Hematopoietic multipotent progenitor cell treated with erythropoietin and hydrocortisone succinate and interleukin-3 and kit ligand, for 8 days (in vitro differentiated cells): ENCODE measurements at places on chromosomes 5 and 9.

GRCh38 chr5:125002727-125003598 lies 256.5 kb upstream of the ZNF608 start:
- DNase-seq, result peak; percentile 23

- no peak for DNase-seq
These were observed 100.2 kb downstream of the HINT1 start for GRCh38 chr5:131064669-131065371.

DNA sequence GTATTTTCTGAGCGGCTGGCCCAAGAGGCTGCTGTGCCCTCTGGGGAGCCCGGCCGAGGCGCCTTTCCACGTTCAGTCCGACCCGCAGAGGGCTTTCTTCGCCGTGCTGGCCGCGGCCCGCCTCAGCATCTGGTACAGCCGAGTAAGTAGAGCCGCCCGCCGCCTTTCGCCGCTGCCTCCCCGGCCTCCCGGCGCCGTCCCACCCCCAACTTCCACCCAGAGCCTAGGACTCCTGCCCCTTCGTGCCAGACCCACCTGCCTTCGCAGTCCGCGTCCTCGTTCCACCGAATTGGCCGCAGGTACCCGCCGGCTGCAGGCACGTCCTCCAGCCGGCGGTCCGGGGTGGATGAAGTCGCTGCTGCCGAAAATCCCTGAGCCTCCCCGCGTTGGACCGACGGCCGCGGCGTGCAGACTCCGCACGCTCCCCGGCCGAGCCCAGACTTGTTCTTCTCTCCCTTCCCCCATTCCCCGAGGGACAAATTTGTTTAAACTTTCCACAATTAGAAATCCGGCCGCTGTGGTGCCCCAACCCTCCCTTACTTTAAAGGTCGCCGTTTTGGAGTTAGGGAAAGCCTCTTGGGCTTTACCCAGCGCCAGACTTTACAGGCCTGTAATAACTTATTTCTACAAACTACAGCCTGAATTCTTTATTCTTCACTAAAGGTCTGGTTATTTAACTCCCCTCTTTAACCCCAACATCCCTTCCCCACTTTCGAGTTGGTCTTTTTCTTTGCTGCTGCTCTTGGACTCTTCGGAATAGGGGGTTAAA lies 589 bp downstream of the RIC1 start:
- peak; percentile 25 for DNase-seq

DNA sequence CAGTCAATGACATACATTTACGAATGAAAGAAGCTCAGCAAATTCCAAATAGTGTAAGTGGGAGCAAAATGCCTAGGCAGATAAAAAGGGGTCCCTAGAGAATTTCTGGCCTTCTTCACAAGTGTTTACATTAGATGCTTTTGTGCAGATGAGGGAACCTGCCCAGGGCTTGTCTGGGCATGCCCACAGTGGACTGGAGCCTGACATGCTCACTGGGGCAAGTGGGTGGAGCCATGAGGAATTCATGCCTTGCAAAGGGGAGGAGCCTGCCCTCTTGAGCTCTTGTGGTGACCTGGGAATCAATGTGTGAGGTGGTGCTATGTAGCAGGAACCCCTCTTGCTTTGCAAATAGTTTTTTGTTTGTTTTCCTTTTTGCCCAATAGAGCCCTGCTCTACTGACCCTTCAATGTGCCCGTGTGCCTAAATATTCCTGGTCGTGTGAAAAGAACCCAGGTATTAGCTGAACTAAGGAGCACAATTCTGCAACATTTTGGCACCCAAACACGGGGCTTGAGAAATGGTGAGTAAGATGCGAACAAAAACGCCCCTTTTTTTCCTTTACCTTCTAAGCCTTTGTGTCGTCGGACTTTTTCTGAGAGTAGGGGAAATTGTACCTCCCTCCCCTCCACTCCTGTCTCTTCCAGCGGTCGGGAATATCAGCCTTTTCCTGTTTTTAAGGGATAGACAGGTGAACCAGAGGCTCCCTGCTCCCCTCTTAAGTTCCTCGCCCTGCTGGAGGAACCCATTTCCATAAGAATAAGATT lies 433.8 kb upstream of the CDH9 start:
- peak; percentile 68 for DNase-seq

DNA sequence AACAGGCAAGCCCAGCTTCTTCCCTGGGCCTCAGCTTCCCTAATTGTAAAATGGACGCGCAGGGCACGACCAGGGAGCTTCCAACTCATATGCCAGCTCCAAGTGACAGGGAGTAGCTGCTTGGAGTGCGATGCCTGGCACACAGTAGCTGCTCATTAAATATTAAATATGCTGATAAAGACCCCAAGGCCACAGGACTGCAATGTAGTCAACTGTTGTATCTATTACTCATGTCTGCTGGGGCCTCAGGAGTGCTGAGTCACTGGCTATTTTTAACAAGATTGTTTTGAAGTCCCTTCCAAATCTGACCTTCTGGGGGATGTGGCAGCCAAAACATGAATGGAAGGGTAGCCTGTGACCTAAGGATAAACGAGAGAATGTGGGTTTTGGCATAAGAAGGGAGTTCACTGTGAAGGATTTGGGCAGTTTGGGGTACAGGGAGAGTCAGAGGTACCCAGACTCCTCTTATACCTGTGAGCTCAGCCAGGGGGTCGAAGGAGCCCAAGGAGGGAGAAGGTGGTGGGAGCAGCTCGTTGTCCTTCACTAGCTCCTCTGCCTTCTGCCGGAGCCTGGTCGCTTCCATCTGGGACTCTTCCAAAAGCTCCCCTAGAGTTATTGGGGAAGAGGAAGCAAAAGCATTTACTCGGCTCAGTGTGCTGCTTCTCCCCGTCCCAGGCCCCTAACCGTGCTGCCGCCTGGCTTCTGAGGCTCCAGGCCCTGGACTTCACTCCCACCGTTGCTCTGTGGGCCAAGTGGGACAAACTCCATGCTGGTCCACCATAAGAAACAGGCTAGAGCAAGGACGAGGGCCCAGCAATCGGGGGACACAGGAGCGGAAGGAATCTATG lies 17.5 kb downstream of the TNIP1 start:
- DNase-seq, result peak; percentile 67

- no peak for DNase-seq
These were observed 23.0 kb upstream of the TMOD1 start for GRCh38 chr9:97478301-97478981.

- peak; percentile 66 for DNase-seq
These were observed 13.0 kb downstream of the SLC4A9 start for GRCh38 chr5:140372971-140373487.

DNA sequence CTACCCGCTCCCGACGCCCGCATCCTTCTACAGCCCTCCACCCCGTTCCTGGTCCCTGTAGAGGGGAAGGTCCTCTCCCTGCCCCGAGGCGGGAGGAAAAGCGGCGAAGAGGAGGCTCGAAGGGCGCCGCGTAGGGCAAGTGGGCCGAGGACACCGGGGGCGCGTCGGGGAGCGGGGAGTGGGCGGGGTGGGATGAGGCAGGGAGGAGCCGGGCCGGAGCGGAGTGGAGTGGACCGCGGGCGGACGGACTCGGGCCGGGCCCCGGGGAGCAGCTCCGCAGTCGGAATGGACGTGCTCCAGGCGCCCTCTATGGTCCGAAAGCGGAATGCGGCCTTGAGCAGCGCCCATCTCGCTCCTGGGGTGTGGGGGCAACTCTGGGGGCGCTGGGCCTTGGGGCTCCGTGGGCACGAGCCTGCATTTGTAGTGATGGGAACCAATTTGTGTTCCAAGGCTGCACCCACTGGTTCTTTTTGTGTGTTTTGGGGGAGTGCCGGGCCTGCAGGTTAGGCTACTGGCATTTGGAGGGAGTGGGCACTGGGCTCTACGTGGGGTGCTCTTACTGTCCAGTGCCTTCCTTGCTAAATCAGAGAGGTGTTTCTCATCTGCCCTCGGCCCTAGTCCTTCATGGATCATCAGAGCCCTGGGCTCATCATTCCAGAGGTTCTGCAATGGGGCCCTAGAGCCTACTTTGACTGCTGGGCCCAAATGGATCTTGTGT lies 7.3 kb downstream of the IRX1 start:
- DNase-seq, result peak; percentile 26

GRCh38 chr5:6949230-6949629 lies 236.0 kb downstream of the TENT4A start:
- DNase-seq, result no peak

- DNase-seq, result no peak
These were observed 3.8 kb downstream of the RAB24 start for GRCh38 chr5:177299697-177300096.

DNA sequence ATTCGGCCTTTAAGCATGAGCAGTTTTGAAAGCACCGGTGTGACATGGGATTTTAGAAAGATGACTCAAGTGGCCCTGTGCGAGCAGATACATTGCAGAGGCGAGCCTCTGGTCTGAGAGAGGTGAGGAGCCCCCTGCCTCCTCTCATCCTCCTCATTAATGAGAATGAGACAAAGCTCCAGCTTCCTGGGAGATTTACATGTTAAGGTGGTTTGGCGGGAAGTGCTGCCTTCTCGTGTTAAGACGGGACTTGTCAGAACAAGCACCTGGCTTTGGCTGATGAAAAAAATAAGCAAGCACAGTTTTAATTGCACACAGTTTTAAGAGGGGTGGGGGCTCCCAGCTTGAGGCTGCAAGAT lies 68.1 kb downstream of the ACTL7B start:
- DNase-seq, result no peak

DNA sequence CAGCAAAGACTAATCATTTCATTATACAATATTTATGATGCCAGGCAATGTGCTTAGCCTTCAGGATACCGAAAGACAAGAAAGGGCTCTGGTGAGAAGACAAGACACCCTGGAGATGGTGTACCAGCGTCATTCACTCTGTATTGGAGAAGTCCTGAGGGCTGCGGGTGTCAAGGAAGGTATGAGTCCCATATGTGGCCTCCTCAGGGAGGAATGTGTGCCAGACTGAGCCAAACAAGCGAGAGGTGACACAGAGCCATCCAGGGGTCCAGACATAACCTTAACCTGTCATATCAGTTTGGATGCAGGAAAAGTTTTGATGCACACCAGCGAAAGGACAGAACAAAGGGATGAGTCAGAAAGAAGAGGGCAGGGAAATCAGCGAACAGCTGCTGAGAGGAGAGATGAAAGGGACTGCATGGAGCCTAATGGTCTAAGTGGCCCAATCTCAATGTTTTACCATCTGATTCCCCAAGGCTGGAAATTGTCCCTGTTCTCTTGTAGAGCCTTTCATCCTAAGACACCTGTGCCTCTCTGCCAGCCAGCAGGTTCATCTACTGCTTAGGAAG lies 38.9 kb downstream of the ADRA1B start:
- DNase-seq, result no peak

- peak; percentile 47 for DNase-seq
These were observed 9.3 kb downstream of the CLPTM1L start for GRCh38 chr5:1335540-1336095.

GRCh38 chr5:149423049-149423793 lies 44.1 kb upstream of the IL17B start:
- DNase-seq, result no peak

GRCh38 chr5:179497636-179498340 lies 52.6 kb upstream of the RUFY1 start:
- no peak for DNase-seq

- DNase-seq, result no peak
These were observed 300.4 kb downstream of the MAN2A1 start for GRCh38 chr5:109989994-109990722.

DNA sequence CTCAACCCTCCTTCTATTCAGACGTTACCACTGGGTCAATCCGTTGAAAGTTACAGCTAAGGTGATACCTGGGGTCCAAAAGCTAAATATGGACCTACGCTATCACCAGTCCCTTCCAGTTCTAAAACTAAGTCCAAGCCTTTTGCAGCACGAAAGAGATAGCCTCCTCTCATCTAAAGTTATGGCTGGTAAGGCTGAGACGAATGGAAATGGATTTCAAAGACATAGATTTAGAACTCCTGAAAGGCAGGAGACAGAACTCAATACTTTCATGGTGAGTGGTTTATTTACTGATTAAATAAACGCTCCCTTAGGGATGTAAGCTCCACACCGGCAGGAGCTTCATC lies 751 bp upstream of the RIC1 start:
- no peak for DNase-seq

DNA sequence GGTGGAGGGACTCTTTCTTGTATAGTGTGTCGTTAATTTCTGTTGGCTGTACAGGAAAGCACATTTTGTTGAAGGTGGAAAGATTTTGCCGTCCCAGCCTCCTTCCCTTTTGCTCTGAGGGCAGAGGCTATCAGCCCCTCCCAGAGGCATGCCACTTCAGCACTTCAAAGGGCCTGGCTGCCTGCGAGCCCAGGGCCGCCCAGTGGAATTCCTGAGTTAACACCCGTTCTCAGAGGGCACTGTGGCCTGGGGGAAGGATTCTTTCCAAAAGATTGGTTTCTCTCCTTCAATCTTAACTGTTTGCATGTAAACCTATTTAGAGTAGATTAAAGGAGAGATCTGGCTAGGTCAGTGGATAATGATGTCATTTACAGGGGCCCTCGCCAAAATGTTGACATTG lies 238.6 kb downstream of the FANCC start:
- DNase-seq, result no peak

- DNase-seq, result no peak
These were observed 109.6 kb downstream of the BAAT start for GRCh38 chr9:101274971-101275768.

GRCh38 chr5:31707329-31707728 lies 68.4 kb downstream of the PDZD2 start:
- DNase-seq, result peak; percentile 91

DNA sequence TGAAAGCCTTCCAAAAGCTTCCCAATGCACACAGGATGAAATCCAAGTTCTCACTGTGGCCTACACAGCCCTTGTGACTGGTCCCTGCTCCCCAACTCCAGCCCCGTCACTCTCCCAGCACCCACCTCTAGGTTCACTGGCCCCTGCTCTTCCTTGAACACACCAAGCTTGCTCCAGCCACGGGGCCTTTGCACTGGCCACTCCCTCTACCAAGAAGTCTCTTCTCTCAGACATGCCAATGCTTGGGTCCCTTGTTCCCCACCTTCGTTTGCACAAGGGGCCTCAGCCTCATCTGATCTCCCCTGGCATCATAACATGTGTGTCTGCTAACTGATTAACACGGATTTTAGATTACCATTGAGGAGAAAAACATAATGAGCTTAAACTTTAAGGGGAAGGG lies 56.0 kb downstream of the ROR2 start:
- DNase-seq, result no peak

DNA sequence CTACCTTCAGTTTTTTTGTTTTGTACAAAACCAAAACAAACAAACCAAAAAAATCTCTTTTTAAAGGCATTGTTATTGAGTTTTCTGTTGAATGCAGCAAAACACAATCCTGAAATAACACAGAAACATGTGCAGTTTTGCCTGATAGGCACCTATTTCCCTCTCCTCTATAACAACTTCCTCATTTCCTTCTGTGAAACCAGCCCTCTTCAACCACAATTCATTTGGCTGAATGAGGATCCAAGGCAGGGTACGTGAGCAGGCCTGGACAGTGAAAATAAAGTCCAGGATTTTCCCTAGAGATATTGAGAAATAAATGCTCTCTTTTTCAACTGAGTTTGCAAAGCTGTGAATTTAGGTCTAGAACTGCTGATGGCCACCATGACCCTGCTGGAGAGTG lies 134.8 kb upstream of the LARP1 start:
- no peak for DNase-seq

DNA sequence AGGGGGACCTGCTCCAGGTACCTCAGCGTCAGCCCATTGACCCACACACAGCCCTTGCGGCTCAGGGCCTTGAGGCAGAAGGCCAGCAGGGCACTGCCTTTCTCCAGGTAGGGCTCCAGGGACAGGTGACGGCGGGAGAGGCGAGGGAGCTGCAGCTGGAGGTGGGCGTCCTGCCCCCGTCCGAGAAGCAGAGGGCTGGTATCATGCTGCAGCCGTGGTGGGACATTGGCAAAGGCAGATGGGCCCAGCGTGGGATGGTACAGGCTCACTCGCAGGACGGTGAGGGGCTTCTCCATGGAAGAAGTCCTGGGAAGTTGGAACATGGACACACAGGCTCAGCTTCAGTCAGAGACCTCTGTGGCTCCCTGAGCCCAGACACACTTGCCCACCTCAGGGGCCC lies 2.5 kb upstream of the DCANP1 start:
- no peak for DNase-seq
